ENCODE measurements at places on chromosomes 4 and X. TPM values are rescaled to one million over a fixed set of nuclear protein-coding genes. Genes with fewer than 3 reads are reported as not detected.

GRCh38 chr4:45576275-45576674 lies 547.6 kb downstream of the GABRG1 start:
- DNase-seq: no peak

GYPB gene
- total RNA-seq: not detected

ETDA gene
- not detected for total RNA-seq

ARAP2 gene
- 49.3 TPM for total RNA-seq

UGT2B15 gene
- total RNA-seq: not detected
